ENCODE measurements at places on chromosomes 1 and 21. TPM values are rescaled to one million over a fixed set of nuclear protein-coding genes. Genes with fewer than 3 reads are reported as not detected.

- DNase-seq: peak; percentile 40
Observed at GRCh38 chr1:160539990-160540858, 17.2 kb upstream of the SLAMF6 start.

VHLL gene
- not detected for total RNA-seq

- DNase-seq: peak; percentile 85
Observed at GRCh38 chr1:44327679-44328491, 27.2 kb downstream of the ERI3 start.

GRCh38 chr1:218496561-218496960 is 151.4 kb downstream of the TGFB2 start:
- DNase-seq: no peak

- peak; percentile 58 for DNase-seq
Observed at GRCh38 chr1:6497215-6497866, 5.9 kb upstream of the PLEKHG5 start.

GRCh38 chr1:239387304-239388158 is 1.2 kb downstream of the CHRM3 start:
- DNase-seq: peak; percentile 45

BROX gene
- 12.5 TPM for total RNA-seq

E2F2 gene
- not detected for total RNA-seq

- peak; percentile 44 for DNase-seq
Observed at GRCh38 chr1:19385869-19386591, 73.9 kb downstream of the SLC66A1 start.

- DNase-seq: no peak
Observed at GRCh38 chr1:224182057-224182865, 779 bp upstream of the DEGS1 start.

RPE65 gene
- not detected for total RNA-seq

GRCh38 chr1:87518794-87519193 is 190.1 kb downstream of the LMO4 start:
- DNase-seq: no peak

GRCh38 chr1:209835782-209836298 is 8.1 kb downstream of the UTP25 start:
- DNase-seq: no peak

GRCh38 chr1:207034998-207035397 is 2.4 kb upstream of the C1orf116 start:
- no peak for DNase-seq

GRCh38 chr1:7149080-7149838 is 364.0 kb downstream of the CAMTA1 start:
- peak; percentile 66 for DNase-seq

- DNase-seq: peak; percentile 36
Observed at GRCh38 chr1:178470411-178470960, 26.3 kb downstream of the CLEC20A start.

DNA sequence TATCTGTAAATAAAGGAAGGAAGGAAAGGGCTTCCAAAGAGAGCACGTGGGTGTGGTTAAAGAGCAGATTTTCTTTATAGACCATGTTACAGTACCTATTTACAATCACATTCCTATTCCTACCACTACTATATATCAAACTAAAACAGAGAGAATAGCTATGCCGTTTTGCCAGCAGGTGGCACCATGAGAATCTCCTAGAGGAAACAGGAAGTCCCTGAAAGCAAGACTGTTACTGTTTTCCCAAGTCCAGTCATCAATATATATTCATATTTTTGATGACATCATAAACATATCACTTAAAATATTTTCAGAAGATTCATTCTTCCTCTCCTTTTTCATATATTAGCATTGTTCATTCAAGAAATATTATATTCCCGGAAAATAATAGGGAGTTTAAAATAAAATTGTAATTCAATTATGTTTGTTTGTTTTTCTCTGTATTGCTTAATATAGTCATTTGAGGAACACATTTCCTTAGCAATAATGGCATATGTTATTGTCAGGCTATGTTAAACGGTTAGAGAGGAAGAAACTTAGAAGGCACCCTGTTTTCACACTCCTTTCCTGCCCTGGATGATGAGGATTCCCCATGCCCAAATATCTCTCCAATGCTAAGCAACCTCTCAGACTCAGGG is 6.6 kb downstream of the CCDC190 start:
- DNase-seq: peak; percentile 71

DNA sequence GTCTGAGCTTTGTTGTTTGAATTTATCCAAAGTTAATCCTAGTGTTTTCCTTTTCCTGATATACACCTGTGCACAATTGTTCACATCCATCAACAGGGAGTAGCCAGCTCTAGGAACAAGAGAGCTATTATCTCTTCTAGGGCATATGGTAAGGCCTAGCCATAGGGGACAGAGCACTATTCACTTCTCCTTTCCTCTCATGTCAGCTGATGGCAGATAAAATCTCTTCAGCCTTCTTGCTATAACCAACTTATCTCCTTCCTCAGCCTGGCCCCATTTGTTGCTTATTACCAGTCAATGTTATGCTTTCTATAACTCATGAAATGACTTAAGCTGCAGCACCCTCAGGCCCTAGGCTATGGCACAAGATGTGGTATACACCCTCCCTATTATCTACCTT is 38.9 kb downstream of the PATJ start:
- no peak for DNase-seq

GRCh38 chr1:177476676-177477075 is 305.9 kb downstream of the BRINP2 start:
- DNase-seq: no peak

- peak; percentile 21 for DNase-seq
Observed at GRCh38 chr1:36571106-36571505, 88.4 kb upstream of the CSF3R start.

NIBAN1 gene
- 51.1 TPM for total RNA-seq

- no peak for DNase-seq
Observed at GRCh38 chr1:75171876-75172275, 37.7 kb downstream of the LHX8 start.

ARPC5 gene
- total RNA-seq: 52.4 TPM

TACSTD2 gene
- total RNA-seq: 106 TPM

CA6 gene
- total RNA-seq: not detected

DNA sequence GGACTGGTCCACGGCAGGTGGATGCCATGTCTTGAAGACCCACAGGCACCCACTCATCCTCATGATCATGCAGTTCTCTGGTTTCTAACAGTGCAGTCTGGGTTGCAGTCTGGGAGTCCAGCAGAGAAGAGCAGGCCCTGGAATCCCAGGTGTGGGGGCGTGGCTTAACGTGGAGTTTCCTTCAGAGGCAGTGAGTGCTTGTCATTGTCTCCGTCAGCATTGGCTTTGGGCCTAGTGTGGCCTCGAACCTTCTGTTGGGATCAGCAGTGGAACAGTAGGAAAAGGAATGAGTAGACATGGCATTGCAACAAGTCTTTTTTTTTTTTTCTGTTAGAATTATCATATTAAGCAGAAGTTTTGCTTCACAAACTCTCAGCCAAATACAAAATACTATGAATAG is 12.8 kb downstream of the LGALS8 start:
- peak; percentile 59 for DNase-seq

GRCh38 chr1:200836213-200836612 is 36.6 kb upstream of the GPR25 start:
- no peak for DNase-seq

- DNase-seq: no peak
Observed at GRCh38 chr1:51760872-51761271, 117.7 kb downstream of the NRDC start.

Data from body of pancreas (tissue), 4 donors.